ENCODE measurements at places on chromosomes 6 and 20.

DNA sequence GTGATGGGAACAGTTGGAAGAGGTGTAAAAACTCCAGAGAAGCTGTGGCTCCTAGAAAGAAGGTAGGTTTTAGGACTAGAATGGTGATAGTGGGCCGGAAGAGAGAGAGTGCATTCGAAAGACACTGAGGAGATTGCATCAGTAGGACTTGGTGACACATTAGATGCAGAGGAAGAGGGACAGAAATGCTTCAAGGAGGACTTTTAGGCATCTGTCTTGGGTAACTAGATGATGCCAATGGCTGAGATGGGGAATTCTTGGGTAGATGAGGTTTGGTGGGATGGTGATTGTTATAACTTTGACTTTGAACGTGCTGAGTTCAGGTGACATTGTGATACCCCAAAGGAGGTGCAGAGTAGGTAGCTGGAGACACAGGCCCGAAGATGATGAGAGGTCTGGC is 196.5 kb downstream of the GMPR start:
- no peak for DNase-seq

DNA sequence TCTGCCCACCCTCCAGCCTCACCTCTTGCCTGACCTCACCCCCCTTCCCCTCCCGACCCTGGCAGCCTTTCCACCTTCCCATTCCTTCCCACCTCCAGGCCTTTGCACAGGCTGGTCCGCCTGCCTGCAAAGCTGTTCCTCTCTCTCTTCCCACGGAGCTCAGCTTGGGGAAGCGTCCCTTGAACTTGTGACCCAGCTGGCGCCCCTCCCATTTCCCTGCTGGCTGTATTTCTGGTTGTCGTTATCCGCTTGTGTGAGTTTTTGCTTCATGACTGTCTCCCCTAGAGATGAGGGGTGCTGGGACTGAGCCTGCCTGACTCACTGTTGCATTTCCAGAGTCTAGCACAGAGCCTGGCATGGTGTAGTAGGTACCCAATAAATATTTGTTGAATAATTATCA is 32.5 kb downstream of the VSTM2L start:
- DNase-seq = no peak

- no peak for DNase-seq
These were observed 1091.1 kb upstream of the GJE1 start for GRCh38 chr6:141041596-141042087.

- DNase-seq = no peak
These were observed 70.9 kb upstream of the PLEKHG1 start for GRCh38 chr6:150528648-150529285.

DNA sequence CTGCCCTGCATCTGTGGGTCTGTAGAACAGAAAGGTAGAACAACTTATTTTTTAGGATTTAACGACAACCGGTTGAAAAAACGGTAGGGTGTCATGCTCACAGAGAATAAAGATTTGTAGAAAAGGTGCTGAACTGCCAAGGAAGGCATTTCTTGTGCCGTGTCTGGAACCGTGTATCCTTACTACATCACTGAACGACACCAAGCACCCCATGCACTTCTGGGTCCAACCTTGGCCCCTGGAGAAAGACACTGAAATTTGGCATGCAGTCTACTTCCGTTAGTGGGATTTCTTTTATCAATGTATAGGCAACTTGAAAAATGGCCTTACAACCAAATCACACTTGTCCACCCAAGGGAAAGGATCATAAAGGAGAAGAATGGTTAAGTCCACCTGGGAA is 145.5 kb downstream of the ZMYND8 start:
- no peak for DNase-seq

DNA sequence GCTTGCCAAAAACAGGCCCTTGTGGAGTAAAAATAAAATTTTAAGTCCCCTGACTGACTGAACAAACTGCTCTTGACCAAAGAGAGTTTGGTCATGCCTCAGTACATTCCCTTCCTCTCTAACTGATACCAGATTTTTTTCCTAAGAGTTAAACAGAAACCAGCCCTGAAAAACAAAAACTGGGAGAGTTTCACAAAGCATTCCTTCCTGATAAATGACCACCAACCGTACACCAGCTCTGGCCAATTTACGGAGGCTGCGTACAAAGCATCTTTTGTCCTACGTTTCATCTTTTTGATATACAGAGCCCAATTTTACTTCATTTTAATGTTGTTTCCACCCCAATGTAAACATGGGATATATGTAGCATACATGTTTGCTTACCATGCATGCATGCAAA is 477.4 kb upstream of the HTR1E start:
- no peak for DNase-seq

- no peak for DNase-seq
These were observed 367.7 kb downstream of the KIF16B start for GRCh38 chr20:16205507-16205906.

DNA sequence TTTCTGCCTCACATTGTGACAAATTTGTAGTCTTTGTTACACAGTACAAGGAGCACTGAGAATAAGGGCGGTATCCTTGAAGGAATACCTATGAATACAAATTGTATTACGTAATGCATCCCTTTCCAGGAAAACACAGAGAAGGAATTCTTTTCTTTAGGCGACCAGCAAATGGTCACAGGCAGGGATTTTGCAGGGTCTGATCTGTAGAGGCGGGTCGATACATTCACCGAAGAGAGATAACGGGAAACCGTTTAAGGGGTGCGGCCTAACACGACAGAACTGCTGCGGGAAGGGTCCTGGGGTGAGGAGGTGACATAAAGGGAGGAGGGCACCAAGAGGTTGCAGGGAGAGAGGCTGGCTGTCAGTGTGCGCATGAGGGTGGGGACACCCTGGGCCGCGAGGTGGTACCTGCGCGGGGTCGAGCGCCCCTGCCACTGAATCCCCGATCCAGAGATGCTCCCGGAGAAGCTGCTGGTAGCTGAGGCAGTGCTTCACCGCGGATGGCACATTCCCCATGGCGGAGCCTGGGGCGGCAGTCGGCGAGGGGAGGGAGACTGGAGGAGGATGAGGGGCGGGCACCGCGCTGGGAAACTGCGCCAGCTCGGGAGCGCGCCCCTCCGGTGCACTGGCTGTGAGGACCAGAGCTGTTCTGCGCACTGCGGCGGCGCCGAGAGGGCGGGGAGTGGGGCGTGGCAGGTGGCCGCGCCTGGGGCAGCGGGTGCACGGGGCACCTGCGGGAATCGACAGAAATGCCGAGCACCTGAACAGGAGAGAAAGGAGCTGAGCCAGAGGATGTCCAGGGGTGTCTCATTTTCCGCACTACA is at the start of gene HMGCLL1:
Gene HMGCLL1, minus strand, starts transcription at position 656 of the 827 bp plus-strand sequence. Its CDS starts 137 bp downstream, at position 519.
- no peak for DNase-seq

DNA sequence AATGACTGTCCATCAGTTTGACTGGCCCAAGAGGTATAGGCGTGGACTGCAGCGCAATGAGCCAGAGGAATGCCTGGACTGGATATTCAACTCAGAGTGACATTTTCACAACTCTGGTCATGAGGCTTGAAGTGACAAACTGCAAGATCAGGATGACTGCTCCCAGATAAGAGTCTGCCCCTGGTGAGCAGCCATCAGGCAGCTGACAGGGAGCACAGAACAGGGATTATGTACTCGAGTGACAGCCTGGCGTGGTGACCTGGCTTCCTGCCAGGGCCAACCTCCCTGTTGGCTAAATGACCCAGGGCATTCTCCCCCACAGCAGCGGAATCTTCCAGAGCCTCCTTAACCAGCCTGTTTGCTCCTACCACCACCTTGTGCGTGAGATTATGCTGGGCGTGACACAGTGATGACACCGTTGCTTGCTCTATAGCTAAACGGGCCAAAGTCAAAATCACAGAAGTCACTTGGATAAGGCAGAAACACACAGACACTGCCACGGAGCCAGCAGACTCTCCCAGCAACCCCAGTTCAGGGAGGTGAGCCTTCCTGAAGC is 209.1 kb upstream of the JARID2 start:
- no peak for DNase-seq

DNA sequence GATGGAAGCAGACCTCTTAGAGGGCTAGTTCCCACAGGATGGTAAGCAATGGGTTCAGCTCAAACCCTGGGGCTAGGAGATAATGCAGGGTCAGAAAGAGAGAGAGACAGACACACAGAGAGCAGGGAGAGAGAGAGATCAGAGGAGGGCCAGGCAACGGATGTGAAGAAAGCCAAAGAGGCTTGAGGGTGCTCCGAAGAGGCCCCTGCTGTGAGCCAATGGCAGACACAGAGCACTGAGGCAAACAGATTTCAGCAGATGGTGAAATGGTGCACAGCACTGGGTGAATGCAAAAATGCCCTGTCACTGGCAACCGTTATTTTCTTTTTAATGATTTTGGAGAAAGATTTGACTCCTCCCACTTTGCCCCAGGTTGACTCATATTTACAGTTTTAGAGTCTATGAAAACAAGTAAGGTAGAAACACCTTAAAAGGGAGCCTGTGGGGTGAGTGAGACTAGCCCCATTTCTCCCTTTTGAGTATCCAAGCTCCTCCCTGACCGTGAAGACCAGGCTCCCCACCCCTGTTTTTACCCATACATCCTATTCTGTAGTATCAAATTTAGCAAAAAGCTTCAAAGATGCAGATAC is 840 bp downstream of the DEFB132 start:
- no peak for DNase-seq

GRCh38 chr20:62136283-62137091 is 6.7 kb downstream of the PSMA7 start:
- peak; percentile 55 for DNase-seq

GRCh38 chr6:114312931-114313330 is 29.9 kb downstream of the HS3ST5 start:
- DNase-seq = no peak

GRCh38 chr6:39317256-39317655 is 3.0 kb upstream of the KCNK17 start:
- DNase-seq = no peak

DNA sequence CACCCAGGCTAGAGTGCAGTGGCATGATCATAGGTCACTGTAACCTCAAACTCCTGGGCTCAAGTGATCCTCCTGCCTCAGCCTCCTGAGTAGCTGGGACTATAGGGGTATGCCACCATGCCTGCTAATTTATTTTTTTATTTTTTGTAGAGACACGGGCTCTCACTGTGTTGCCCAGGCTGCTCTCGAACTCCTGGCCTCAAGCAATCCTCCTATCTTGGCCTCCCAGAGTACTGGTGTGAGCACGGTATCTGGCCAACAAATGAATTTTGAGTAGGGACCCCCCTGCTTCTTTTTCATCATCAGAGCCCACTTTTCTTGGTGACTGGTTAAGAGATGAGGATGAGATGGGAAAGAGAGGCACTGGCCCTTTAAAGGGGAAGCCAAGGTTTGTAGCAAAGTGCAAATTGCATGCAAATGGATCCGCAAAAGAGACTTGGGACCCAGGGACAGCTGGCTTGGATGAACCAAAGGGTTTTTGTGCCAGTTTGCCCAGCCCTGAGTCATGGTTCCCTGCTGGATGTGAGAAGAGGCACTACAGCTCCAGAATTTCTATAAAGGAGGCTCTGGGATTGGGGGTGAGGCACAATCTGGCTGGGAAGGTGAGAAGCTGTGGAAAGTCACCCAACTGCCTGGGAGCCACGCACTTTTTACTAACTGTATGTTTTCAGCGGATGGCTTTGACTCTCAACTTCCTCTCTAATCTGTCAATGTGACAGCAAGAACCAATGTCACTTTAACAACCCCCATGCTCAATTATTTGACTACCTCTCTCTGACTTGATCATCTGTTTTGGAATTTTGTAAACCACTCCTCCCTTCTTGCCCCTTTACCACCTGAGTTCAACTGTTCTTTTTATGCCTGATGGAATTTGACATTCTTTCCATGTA is 58.7 kb upstream of the RNF24 start:
- DNase-seq = no peak

DNA sequence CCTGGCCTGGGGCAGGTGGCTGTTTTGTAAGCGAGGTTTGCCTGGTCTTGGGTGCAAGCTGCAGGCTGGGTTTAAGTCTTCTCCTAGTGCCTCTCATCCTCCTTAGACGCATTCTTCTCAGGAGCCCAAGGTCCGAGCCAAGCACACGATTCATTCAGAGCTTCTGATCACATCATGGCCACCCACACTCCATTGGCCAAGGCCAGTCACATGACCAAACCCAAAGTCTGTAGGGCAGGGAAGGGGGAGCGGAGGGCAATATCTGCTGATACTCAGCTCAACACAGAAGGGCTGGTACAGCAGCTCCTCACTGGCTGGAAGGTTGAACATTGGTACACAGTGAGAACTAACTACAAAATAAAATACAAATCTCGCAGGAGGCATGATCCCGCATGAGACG is 177.2 kb upstream of the AFDN start:
- DNase-seq = no peak

GRCh38 chr6:130163266-130163665 is 59.5 kb downstream of the SAMD3 start:
- DNase-seq = no peak

DNA sequence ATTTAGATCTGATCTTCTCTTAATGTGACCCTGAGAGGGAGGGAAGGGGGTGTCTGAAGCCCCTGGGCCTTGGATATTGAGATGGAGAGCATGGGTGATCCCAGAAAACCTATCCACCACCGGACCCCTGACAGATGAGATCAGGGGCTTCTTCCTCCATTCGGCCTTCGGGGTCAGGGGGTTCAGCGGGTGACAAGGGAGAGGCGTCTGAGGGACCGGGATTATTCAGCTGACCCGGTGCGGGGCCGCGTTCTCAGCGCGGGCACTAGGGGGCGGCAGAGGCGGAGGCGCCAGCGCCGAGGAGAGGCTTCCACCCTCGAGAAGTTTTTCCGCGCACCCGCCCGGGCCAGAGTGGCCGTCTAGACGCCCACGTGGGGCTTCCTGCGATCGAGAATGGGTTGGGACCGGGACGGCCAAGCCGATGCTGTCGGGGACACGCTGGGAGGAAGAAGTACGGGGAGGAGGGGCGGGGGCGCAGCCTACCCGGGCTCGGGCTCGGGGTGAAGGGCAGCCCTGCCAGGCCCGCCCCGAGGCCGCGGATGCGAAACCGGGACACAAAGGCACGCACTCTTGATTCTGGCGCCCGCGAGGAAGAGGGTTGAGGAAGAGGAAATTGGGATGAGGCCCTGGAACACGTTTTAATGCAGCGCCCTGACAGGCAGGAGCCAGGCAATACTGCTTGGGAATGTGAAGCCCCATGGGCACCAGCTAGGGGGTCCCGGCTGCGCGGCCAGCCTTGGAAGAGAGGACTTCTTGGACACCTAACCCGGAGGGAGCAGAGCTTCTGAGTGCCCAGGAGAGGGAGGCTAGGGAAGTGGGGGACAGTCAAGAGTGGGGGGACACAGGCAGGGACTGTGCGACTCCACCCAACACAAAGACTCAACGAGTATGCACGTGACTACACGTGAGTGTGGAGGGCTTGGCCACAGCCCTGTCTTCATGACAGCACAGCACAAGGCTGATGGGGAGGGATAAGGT is 30.6 kb downstream of the COL11A2 start:
- DNase-seq = peak; percentile 74

DNA sequence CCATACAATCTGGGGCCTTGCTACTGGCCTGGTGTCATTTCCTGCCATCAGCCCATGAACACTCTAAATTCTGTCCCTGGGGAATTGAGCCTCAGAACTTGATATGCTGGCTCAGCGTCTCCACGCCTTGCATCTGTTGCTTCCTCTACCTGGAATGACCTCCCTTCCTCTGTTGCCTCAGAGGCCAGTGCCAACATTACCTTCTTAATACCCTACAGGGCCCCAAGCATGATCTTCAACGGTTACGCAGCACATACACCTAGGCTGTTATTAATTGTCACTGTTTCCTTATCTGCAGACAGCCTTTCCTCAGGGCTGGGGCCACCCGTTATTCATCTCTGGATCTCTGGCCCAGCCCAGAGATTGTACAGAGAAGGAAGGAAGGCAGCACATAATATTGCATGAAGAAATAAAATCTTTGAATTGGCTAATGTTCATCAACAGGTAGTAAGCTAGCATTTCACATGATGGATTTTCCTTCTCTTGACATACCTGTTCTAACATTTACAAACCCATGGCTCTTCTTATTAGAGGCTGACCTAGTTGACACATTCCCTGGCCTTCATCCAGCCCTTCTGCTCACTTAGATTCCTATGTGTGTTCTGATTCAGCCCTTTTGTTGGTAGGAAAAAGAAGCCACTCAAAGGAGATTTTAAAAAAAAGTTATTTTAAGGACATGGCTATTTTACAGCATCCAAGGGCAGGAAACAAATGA is 8.4 kb upstream of the RNF182 start:
- no peak for DNase-seq

Data from activated T-helper 1 cell treated with Interleukin-2 at 50 U/mL for 16 hours (primary cell).